Vagina (tissue), 2 donors: ENCODE measurements at places on chromosomes 12 and 14. TPM values are rescaled to one million over a fixed set of nuclear protein-coding genes. Genes with fewer than 3 reads are reported as not detected.

MAP1LC3B2 gene
- not detected for total RNA-seq

KRT74 gene
- total RNA-seq = not detected

JPH4 gene
- total RNA-seq = 10.6 TPM

IL26 gene
- not detected for total RNA-seq
